Peyer's patch (tissue), 4 donors: ENCODE measurements at places on chromosomes 4 and X. TPM values are rescaled to one million over a fixed set of nuclear protein-coding genes. Genes with fewer than 3 reads are reported as not detected.

DNA sequence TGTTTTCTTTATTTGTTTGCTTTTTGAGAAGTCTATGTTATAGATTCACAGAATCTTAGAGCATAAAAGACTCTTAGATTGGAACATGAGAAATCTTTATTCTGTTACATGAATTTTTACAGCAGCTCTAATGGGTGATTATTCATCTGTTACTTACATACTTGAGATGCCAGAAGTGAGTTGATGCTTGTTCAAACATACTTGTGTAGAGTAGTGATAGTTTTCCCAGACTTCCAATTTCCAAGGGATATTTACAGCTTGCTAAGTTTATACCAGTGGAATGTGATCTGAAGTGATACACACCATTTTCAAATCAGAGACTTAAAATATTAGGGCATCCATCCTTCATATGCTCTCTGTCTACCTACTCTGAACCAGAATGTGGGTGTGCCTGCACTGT is 252.9 kb upstream of the SMIM31 start:
- no peaks in the 10 kb centered on the region for H3K4me1 ChIP-seq
- H3K27me3 ChIP-seq, result no peaks in the 10 kb centered on the region
- no peaks in the 10 kb centered on the region for H3K36me3 ChIP-seq
- no peak for DNase-seq
- no peak overlapping the region for H3K4me3 ChIP-seq

WNK3 gene
- total RNA-seq, result 0.83 TPM

GRCh38 chr4:20253283-20253734 is 1.6 kb downstream of the SLIT2 start:
- no peaks in the 10 kb centered on the region for H3K36me3 ChIP-seq
- DNase-seq, result no peak
- no peaks in the 10 kb centered on the region for H3K27me3 ChIP-seq
- H3K4me3 ChIP-seq, result peak overlapping the region; percentile 33

GRCh38 chr4:68352791-68353190 is 2.9 kb upstream of the YTHDC1 start:
- H3K36me3 ChIP-seq, result no peaks in the 10 kb centered on the region
- DNase-seq, result no peak
- H3K27me3 ChIP-seq, result no peaks in the 10 kb centered on the region
- H3K27ac ChIP-seq, result no peak overlapping the region
- peaks cover 8% of the 10 kb centered on the region for H3K4me1 ChIP-seq
- H3K4me3 ChIP-seq, result no peak overlapping the region

- no peaks in the 10 kb centered on the region for H3K27me3 ChIP-seq
- H3K4me3 ChIP-seq, result no peak overlapping the region
- no peak overlapping the region for H3K27ac ChIP-seq
- no peak for DNase-seq
Measured at GRCh38 chr4:70575964-70576363, 16.1 kb upstream of the AMBN start.

DNA sequence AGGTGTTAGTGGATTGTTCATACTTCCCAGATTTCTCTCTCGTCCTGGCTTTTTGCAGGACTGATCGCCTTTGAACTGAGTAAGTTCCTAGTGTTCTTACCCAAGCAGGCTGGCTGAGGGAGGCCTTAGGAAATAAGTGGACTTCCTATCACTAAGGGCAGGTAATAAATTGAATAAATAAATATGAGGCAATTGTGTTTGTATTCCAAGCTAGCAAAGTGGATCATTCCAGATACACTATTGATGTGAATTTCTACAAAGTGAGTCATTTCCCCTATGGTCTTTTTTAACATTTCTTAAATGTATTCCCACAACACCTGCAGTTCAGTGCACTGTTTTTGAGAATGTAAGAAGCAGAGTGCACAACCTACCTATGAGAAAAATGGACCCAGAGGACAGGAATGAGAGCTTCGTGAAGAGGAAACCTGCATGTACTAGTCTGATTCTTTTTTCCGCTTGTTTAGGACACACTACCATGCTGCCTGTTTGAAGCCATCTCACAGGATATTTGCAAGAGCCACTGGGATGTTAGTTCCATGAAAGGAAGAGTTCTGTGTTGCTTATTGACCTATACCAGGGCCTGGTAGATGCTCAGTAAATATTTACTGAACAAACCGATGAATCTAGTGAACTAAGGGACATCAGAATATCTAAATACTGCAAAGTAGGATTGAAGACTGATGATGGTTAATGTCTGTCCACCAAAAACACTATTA is 29.0 kb upstream of the SMAD1 start:
- H3K27ac ChIP-seq, result no peak overlapping the region
- no peak overlapping the region for H3K4me3 ChIP-seq

- H3K36me3 ChIP-seq, result no peaks in the 10 kb centered on the region
- no peak overlapping the region for H3K4me3 ChIP-seq
- no peak overlapping the region for H3K27ac ChIP-seq
Measured at GRCh38 chr4:36332782-36333131, 51.3 kb downstream of the DTHD1 start.

- no peaks in the 10 kb centered on the region for H3K36me3 ChIP-seq
- H3K4me1 ChIP-seq, result no peaks in the 10 kb centered on the region
- no peak overlapping the region for H3K4me3 ChIP-seq
- no peak overlapping the region for H3K27ac ChIP-seq
- DNase-seq, result no peak
Measured at GRCh38 chr4:134777606-134778005, 576.0 kb upstream of the PABPC4L start.

DNA sequence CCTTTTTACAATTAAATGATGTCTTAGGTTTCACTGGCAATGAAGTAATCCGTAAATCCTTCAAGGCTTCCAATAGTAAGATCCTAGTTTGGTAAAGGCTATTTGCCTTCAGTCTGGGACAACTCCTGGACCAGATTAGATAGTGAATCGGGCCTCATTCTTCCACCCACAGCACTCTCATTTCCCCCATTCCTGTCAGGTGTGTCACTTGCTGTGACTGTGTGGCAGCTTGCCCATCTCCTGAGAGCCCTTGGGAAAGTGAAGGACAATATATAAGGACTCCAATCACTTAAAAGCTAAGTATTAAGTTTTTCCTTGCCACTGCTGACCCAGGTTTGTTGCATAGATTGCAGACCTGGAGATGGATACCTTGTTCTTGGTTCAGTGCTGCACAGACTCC is 3.3 kb upstream of the GASK1B start:
- no peak overlapping the region for H3K27ac ChIP-seq
- DNase-seq, result no peak
- no peaks in the 10 kb centered on the region for H3K36me3 ChIP-seq
- no peak overlapping the region for H3K4me3 ChIP-seq
- H3K4me1 ChIP-seq, result no peaks in the 10 kb centered on the region
- no peaks in the 10 kb centered on the region for H3K27me3 ChIP-seq

- H3K36me3 ChIP-seq, result no peaks in the 10 kb centered on the region
- H3K4me3 ChIP-seq, result no peak overlapping the region
- H3K27ac ChIP-seq, result no peak overlapping the region
- H3K4me1 ChIP-seq, result no peaks in the 10 kb centered on the region
- H3K27me3 ChIP-seq, result no peaks in the 10 kb centered on the region
- DNase-seq, result no peak
Measured at GRCh38 chrX:22338740-22339139, 66.0 kb downstream of the CBLL2 start.

- no peaks in the 10 kb centered on the region for H3K4me1 ChIP-seq
- H3K36me3 ChIP-seq, result no peaks in the 10 kb centered on the region
- no peak for DNase-seq
- no peaks in the 10 kb centered on the region for H3K27me3 ChIP-seq
- H3K27ac ChIP-seq, result no peak overlapping the region
- no peak overlapping the region for H3K4me3 ChIP-seq
Measured at GRCh38 chr4:153257991-153258390, 53.7 kb downstream of the TRIM2 start.

- H3K27me3 ChIP-seq, result no peaks in the 10 kb centered on the region
- no peaks in the 10 kb centered on the region for H3K4me1 ChIP-seq
- no peak overlapping the region for H3K27ac ChIP-seq
- no peak overlapping the region for H3K4me3 ChIP-seq
Measured at GRCh38 chr4:68180849-68181526, 51.3 kb upstream of the TMPRSS11F start.

GRCh38 chr4:185839194-185839712 is 27.3 kb upstream of the SORBS2 start:
- no peak for DNase-seq
- no peaks in the 10 kb centered on the region for H3K36me3 ChIP-seq
- H3K27ac ChIP-seq, result peak overlapping the region; percentile 48
- H3K4me3 ChIP-seq, result no peak overlapping the region

DNA sequence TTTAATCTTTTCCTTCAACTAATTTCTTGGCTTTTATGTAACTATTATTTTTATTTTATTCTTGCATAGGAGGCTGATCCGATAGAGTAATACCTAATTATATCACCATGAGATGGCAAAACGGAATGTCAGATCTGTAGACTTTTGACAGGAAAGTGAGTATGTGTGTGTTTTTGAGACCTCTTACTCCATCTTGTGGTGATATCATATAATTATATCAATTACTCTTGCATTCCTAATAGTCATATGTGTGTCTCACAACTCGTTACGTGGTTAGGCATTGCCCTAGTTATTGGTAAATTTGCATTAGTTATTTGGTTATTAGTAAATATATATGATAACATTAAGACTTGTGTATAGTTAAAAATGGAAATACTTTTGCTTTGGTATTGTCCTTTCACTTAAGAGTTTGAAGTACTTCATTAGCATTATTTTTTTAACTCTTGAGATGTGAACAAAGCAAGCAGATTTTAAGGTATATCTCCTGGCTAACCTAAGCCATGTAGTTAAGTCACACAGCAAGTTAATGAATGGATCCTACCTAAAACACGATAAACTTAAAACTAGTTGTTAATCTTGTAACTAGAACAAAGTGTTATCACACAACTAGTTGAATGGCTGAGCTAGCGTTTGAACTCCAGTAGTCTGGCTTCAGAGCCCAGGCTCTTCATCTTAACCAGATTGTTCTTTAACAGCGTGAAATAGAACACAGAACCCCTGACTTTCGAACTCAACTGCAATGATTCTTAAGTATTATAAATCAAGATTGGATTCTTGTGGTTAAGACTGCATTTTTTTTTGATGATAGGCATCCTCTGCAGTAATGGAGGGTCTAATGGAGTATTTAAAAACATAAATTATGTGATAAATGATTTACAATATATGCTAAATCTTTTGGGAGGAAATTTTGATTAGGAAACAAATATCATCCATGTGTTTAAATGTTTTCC is 67.1 kb downstream of the PGRMC2 start:
- no peak overlapping the region for H3K4me3 ChIP-seq
- no peak overlapping the region for H3K27ac ChIP-seq
- H3K4me1 ChIP-seq, result no peaks in the 10 kb centered on the region
- no peaks in the 10 kb centered on the region for H3K36me3 ChIP-seq
- no peaks in the 10 kb centered on the region for H3K27me3 ChIP-seq

DNA sequence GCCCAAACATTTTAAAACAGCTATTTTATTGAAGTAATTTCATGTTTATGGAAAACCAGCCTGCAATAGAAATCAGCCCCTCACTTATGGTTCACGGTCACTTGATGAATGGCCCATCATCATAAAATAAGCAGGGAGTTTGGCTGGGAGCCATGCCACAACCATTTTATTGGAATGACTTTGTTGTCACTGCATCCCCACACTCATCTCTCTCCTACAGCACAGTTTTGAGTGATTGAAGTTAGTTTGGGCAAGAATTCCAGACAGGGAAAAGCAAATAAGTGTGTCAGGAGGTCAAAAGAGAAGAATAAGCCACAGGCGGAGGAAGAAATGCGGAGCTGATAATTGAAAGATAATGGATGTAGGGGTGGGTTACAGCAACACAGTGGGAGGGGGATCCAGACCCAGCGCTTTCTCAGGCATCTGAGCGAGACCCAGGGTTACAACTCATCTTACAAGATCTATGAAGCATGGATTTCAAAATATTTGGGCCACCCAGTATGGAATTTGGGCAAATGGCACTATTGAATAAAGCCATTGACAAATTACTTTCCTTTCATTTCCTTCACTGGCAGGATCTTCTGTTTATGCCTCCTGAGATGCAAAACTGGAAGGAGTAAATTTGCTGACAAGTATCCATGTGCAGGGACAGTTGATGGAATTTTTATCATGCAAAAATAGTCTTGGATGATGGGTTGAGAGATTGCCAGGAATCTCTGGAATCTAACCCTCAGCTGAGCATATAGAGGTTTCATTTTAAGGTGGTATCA is 100.8 kb downstream of the SHROOM3 start:
- H3K4me3 ChIP-seq, result no peak overlapping the region
- no peak overlapping the region for H3K27ac ChIP-seq
- H3K4me1 ChIP-seq, result no peaks in the 10 kb centered on the region
- DNase-seq, result no peak
- H3K36me3 ChIP-seq, result no peaks in the 10 kb centered on the region
- no peaks in the 10 kb centered on the region for H3K27me3 ChIP-seq

DNA sequence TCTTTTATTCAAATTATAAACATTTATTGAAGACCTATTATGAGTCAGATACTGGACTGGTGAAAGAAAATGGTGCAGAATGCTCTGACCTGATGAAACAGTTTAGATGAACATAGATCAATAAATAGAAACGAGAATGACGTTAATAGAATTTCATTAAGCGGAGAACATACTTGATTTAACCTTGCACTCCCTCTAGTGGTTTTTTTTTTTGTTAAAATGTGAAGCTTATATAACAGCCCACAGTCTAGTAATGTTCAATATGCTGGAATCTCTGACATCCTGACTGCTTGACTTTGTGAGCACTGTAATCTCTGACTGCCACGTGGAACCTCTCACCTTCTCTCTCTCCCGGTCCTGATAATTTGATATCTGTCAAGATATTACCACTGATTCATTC is 32.3 kb downstream of the HDAC8 start:
- H3K27ac ChIP-seq, result no peak overlapping the region
- H3K4me3 ChIP-seq, result no peak overlapping the region
- no peaks in the 10 kb centered on the region for H3K36me3 ChIP-seq
- H3K4me1 ChIP-seq, result no peaks in the 10 kb centered on the region

ANOS1 gene
- 2.5 TPM for total RNA-seq

DNA sequence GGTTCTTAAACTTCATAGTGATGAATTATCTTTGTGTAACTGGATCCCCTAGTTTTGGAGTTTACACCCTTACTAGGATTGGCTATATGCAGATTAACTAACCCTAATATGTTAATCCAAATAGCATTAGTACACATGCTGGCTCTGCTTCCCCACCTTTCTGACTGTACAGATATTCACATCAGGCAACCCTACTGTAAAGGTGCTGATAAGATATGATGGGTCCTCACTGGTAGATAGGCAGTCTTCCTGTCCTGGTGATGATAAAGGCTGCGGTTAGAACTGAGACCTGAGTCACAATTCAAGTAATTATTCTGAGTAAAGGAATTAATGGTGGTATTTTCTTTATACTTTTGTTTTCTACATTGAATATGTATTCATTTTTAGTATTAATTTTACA is 118.6 kb downstream of the COL4A5 start:
- no peak for DNase-seq
- H3K27ac ChIP-seq, result no peak overlapping the region
- H3K27me3 ChIP-seq, result no peaks in the 10 kb centered on the region
- H3K4me3 ChIP-seq, result no peak overlapping the region
- H3K4me1 ChIP-seq, result no peaks in the 10 kb centered on the region

DNA sequence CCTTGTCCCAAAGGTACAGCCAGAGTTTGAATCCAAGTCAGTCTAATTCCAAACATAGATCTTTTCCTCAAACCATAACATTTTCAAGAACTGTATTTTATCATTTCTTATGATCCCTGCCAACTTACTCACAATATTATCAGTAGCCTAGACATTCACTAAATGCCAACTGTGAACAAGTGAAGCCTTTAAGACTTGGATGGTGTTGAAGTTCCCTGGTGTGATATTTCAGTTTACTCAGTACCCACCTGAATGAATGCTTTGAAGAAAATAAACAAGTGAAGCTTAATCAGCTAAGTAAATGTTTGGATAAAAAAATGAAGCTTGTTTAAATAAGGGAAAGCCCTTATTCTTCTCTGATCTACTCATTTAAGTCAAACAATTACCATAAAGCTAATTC is 1028.3 kb downstream of the DMD start:
- H3K27me3 ChIP-seq, result no peaks in the 10 kb centered on the region
- H3K4me1 ChIP-seq, result no peaks in the 10 kb centered on the region
- H3K36me3 ChIP-seq, result no peaks in the 10 kb centered on the region
- H3K4me3 ChIP-seq, result no peak overlapping the region
